Fibroblast of villous mesenchyme (primary cell): ENCODE measurements at places on chromosomes 2 and 18. TPM values are rescaled to one million over a fixed set of nuclear protein-coding genes. Genes with fewer than 3 reads are reported as not detected.

DNA sequence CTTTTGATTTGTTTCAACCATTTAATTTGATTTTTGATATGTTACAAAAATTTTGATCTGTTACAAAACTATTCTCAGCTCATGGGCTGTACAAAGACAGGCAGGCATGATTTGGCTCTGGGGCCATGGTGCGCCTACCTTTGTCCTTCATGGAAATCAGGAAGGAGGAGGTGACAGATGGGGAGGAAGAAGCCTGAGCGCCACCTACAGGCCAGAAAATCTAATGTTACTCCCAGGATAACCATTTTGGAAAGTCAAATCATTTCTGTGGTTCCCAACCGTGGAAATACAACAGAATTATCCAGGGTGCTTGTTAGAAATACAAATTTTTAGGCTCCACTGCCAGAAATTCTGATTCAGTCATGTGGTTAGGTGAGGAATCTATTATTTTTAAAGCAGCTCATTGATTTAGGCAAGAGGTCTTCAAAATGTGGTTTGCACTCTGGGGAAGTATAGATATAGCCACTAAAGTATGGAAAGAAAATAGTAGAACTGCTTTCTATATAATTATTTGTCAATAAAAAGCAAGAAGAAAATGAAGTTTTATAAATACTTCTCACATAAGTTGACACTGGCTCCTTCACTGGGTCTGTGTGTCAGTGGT lies 93.9 kb downstream of the EVA1A start:
- peak; percentile 40 for DNase-seq

DNA sequence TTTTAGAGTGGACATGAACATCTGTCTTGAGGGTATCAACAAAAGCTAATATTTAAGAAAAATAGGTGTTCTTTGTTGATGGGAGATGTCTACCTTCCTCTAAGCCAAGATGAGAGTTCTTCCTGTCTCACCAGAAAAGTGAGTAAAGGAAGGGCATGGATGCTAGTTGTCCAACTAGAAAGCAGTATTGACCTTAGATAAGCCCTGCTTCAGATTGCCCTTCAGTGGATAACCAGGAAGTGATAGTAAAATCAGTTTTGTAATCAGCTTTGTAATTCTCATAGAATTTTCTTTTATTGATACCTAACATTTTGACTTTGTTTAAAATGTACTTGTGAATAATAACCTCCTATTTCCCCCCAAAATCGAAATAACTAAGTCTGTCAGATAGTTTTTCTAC lies 134.7 kb downstream of the ZNF407 start:
- no peak for DNase-seq

The ATOH8 gene
- total RNA-seq, result 6.8 and 9.1 TPM in 2 replicates

The FOXD4L1 gene
- total RNA-seq, result under 0.01 TPM in 1 of 2 replicates, not detected in the other

DNA sequence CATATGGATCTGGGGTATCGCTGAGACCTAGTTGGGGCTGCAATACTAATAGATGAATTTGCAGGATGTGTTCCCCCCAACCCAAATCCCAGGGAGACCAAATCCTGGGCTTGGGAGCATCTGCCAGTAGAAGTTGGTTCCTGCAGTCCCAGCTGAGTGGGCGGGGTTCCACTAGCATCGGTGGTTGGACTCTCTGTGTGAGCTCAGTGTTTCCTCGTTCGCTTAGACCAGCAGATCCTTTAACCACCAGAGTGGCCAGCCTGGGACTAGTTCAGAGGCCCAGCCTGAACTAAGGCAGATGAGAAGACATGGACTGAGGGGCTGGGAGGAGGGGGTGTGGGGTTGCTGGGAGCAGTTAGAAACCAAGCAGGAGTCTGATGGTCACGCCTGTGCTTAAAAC lies 40.7 kb downstream of the PCARE start:
- no peak for DNase-seq

DNA sequence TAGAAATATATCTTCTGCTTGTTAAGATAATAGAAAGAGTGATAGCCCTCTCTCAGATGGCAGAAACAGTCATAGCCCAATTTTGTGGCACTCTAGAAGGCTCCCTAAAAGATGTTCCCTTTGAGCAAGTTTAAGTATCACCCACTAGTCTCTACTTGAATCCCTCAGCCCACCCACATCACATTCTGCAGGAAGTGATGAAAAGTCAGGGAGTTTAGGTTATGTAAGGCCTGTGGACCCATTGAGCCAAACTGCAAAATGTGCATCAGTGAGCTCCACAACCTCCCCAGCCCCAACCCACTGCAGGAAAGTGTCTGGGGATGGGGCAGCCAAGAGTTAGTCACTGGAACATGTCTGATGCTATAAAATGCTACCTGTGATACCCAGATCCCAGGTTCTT lies 25.6 kb downstream of the ANKRD44 start:
- no peak for DNase-seq

GRCh38 chr18:72700961-72701710 lies 157.0 kb upstream of the CBLN2 start:
- DNase-seq, result peak; percentile 14

DNA sequence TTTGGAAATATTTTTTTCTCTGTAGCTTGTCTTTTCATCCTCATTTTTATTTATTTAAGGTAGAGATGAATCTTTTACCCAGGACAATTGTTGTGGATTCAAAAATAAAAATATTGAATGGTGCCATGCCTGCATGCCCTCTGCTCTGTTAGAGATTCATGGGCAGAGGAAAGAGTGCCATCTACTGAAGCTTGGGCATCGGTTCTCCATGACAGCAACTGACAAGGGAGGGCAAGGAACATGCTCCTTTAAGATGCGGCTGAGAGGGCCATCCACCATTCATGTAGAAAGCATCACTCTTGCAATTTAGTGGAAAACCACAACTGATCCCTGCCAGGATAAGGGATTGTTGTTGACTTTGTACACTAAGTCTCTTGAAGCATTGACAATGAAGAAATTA lies 79.9 kb downstream of the PARD3B start:
- no peak for DNase-seq

The SERPINB12 gene
- total RNA-seq, result not detected in 2 replicates

The CACNB4 gene
- total RNA-seq, result 0.32 and 0.43 TPM in 2 replicates

GRCh38 chr2:123640685-123641335 lies 384.3 kb upstream of the CNTNAP5 start:
- no peak for DNase-seq

The ABCG5 gene
- total RNA-seq, result not detected in 2 replicates

The DLGAP1 gene
- total RNA-seq, result under 0.01 and 0.86 TPM in 2 replicates

- DNase-seq, result no peak
These were observed 205.2 kb upstream of the HDAC4 start for GRCh38 chr2:239605976-239606375.

DNA sequence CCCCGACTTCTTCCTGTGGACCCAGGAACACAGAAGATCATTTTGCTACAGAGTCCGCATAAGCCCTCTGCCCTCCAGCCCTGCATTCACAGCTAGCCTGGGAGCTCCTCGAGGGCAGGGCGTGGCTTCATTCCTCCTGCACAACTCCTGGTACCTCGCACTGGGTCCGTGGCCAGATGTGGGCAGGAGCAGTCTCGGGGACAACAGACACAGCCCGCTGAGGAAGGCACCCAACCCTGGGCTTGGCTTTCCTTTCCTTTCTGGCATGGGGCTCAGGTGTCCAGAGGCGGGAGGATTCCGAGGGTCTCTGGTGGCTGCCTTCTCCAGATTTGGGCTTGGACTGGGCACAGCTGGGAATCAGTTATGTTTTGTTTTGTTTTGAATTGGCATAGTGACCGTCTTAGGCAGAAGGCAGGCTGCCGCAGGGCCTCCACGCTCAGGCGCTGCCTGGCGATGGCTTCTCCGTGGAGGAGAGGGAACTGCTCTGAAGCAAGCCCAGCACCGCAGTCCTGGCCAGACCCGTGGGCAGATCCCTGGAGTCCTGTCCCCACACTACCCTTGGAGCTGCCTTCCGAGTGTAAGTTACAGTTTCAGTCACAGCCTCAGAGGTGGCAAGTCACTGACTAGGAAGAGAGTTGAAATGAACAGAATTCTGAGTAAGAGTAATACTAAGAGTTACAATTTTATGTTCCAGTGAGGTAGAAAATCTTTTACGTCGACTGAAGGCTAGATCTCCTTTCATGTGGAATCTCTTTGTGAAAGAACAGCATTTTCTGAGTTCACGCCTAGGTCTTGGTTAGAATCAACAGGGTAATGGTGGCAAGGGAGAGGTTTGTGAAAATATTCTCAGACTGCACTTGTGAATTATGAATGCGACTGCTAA lies 47.9 kb downstream of the LDLRAD4 start:
- no peak for DNase-seq

GRCh38 chr2:109349503-109350465 lies 220.8 kb downstream of the SH3RF3 start:
- no peak for DNase-seq
